ENCODE measurements at places on chromosomes 16 and 17.

- DNase-seq: no peak
Observed at GRCh38 chr17:44828919-44829522, 1.1 kb downstream of the GJC1 start.

DNA sequence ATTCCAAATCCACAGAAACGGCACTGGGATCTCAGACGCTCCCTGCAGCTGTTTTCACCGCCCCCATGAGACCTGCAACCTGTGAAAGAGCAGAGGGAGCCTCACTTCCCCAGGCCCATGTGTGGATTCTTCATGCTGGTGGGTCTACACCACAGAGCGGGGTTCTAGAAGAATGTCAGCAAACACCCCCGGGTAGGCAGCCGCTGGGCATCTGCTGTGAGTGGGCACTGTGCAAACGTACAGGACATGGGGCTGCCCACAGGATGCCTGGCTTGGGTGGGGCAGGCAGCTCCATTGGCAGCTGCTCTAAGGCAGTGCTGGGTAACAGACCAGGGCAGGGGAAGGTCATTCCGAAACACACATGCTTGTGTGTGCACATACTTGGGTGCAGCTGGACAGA is 174.9 kb downstream of the RBFOX3 start:
- DNase-seq: no peak

GRCh38 chr17:866568-867103 is 84.5 kb downstream of the MRM3 start:
- DNase-seq: no peak

- no peak for DNase-seq
Observed at GRCh38 chr16:8673611-8674412, 605 bp upstream of the ABAT start.

GRCh38 chr16:79864032-79864780 is 263.7 kb upstream of the MAF start:
- DNase-seq: no peak

DNA sequence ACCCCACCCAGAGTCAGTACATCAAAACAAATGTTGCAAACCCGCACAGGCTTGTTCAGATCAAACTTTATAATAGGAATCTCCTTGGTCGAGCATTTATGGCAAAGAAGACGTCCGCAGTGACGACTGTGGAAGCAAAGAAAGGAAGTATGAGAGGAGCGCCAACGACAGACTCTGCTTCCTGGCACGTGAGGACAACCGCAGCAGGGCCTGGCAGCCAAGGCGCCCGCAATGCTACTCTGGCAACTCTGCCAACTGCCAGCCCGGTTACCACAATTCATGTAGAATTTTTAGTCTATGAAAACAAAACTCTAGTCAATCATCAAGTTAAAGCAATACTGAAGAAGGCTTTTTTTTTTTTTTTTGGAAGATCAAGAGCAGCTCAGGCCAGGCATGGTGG is 24.8 kb downstream of the CYB5D2 start:
- no peak for DNase-seq

GRCh38 chr16:67790071-67790470 is 16.3 kb downstream of the RANBP10 start:
- no peak for DNase-seq

DNA sequence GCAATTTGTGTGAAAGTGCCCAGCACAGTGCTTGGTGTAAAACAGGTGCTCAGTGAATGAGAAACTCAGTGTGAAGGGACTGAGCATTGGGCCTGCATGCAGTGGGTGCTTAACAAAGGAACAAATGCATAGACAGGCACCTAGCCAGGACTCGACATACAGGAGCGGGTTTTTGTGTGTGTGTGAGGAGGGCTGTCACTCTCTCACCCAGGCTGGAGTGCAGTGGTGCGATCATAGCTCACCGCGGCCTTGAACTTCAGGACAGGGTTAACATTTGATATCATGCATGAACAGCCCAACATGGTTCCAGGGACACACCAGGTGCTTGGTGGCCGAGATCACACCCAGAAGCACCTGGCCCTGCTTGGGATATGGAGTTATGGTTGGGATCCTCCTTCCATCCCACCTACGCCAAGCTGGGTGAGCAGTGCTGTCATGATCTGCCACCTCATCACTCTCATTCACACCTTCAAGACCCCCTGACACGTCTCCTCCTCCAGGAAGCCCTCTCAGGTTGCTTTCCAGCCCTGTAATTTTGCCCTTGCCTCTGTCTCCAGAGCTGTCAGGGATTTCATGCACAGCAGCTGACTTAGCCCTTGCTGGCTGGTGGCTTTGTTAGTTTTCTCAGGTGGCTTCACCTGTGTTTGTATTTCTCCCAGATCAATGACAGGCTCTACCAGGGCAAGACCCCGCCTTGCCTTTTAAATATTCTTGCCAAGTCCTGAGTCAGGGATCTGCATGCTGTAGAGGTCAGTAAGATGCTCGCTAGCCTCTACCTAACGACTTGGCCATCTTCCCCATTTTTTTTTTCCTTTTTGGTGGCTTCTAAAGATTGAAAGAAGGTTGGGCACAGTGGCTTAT is 66.4 kb downstream of the OR1D5 start:
- no peak for DNase-seq

DNA sequence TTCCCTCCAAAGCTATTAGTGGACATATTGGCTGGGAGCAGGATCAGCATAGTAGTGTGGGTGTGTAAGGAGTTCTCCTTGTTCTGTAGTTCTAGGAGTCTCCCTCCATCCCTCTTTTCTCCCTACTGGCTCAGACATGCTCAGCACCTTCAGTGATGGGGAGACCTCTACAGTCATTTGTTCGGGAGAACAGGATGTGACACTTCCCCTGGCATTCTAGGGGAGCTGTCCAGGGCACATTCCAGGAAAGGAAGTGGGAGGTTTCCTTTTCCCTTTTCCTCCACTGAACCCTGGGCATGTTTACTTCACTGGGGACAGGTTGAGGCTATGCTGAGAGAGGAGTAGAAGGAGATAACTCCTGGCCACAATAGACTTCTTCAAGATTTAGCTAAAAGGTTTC is 86.5 kb downstream of the MYH13 start:
- DNase-seq: no peak

DNA sequence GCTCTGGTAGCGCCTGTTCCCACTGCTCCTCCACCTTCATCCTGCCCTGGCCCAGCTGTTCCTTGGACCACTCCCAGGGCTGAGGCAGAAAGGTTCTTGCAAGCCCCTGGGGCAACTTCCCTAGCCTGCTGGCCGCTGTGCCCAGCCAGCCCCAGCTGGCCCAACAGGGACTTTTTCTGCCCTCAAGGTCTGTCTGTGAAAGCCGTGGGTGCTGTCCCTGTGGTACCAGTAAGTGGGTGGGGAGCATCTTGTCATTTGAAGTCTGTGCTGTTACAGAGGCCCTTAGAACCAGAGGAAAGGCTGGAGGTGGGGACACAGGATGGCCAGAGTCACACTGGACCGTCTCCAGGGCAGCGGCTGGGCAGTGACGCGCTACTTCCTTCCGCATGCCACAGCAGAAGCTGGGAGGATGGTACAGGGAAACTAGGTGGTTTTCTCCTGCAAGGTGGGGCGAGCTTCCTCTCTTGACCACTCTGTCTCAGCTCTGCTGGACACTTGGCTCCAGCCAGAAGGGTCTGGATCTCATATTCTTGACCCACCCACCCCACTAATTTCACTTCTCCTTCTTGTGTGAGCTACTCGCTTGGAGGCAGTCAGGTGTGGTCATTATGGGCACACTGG is 87.8 kb downstream of the PLCG2 start:
- DNase-seq: no peak

DNA sequence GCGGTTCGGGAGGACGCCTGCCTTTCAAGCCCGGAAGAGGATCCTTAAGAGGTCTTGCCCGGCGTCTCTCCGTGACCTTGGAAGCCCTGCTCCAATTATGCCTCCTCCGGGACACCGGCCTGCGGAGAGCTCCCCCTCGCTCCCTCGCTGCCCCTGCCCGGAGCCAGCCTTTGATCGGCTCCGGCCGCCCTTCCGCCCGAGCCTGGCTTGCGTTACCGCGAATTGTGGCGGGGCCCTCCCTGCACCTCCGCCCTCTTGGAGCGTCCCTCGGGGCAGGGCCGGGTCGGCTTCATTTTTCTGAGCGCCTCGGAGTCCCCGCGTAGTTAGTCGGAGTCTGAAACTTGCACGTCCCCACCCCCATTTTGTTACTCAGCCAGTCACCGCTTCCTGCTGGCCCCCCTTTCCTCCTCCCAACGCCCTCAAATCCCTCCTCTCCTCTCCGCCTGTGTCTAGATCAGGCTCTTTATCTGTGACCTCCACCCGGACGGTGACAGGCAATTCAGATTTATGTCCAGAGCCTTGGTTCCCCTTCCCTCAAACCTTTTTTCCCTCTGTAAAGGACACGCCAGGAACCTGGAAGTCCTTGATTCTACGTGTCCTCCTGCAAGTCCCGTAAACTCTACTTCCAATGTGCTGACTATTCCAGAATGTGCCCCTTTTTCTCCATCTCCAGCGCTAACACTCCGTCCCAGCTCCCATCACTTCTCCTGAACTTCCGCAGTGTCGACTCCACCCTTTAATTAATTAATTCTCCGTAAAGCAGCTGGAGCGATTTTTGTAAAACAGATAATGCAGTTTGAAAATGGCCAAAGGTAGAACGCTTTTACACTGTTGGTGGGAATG is 569 bp upstream of the RABEP2 start:
- DNase-seq: peak; percentile 69

GRCh38 chr16:29911676-29912010 is 11.4 kb downstream of the ASPHD1 start:
- DNase-seq: no peak

DNA sequence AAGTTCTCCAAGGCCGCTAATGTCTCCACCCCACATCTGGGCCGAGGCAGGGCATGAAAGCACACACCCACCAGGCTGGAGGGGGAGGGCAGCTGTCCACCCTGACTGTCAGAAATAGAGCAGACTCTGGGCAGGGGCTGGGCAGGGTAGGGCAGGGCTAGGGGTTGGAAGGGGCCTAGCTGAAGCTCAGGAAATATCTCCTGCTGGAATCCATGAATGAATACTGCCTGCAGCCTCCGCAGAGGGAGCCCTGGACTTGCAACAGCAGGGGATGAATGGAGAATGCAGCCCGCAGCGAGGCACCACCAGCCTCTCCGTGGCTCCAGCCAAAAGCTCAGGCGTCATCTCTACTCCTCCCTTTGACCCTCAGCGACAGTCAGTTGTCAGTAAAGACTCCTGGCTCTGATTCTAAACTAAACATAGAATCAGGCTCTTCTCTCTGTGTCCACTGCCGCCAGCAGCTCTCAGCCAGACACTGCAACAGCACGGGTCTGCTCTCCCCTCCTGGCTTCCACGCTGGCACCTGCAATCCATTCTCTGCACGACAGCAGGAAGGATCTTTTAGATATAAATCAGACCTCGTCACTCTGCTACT is 23.9 kb upstream of the NGFR start:
- no peak for DNase-seq

DNA sequence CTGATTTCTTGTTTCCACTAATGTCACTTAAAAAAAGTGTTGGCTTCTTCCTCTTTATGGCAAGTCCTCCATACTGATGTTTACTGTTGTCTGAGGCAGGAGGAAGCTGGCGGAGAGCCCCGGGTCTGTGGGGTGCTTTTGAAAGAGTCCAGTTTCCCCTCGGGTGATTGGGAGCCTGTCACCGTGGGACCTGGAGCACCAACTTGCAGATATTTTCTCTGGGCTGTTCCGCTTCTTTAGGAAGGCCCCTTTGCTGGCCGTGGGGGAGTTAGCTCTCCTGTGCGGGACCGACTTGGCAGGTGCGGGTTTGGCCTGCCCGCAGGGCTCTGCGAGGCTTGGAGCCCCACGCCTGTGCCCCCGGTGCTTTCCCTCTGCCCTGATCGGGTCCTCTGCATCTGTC is 3.1 kb downstream of the BANP start:
- DNase-seq: no peak

- DNase-seq: no peak
Observed at GRCh38 chr16:61946019-61946418, 90.2 kb downstream of the CDH8 start.

DNA sequence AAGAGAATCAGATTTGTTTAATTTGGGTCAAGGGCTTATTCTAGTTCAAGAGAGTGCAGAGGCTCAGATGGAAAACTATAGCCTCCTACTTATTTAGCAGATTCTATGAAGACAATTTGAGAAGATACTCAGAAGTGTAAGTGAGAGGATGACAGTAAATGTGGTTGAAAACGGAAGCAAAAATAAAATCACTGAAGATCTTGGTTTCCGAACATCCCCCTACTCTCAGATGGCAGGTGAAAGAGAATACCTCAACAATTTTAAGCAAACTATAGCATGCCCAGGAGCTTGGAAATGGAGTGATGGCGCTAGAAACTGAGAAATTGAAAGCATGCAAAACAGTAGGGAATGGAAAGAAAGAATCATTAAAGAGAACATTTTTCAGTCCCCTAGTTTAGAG is 705.5 kb upstream of the CDH8 start:
- no peak for DNase-seq

DNA sequence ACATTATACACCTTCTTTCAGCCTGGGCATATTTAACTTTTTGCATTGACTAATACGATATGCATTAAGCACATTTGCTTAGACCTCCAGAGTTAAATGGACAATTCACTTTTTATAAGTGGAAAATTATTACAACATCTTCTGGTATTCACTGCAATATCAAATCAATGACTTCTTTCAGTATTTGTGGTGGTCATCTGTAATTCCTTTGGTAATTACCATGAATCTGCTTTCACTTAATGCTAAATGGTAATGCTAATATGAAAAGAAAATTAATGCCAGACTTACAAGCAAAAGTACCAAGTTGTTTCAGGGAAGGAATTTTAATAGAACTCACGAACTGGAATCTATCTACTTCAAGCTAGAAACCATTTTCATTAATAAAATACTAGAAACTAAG is 6.4 kb downstream of the GPATCH8 start:
- DNase-seq: no peak

DNA sequence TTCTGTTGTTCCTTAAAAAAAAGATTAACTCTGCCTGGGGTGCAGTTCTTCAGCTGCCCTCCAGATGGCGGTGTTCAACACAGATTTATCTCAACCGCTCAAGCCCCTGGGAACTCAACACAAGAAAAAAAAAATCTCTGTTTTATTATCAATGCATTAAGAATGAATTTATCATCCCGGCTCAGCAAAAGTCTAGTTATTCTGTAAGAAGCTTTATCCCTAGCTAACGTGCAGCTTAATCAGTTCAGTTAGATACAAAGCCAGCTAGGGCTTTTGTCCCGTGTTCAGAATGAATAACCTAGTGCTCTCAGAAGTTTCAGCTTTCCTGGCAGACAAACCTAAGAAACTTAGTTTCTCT is 475.9 kb upstream of the CCL2 start:
- no peak for DNase-seq

All from stimulated activated CD8-positive, alpha-beta memory T cell treated with anti-CD3 and anti-CD28 coated beads, Interleukin-15, amount 100 ng/mL, for 4 hours (primary cell).